HS-27A (cell line): ENCODE measurements at places on chromosomes 11 and 22.

GRCh38 chr11:48064306-48064705 is 83.9 kb downstream of the PTPRJ start:
- peak; percentile 75 for DNase-seq

GRCh38 chr11:78460471-78460870 is 42.9 kb upstream of the GAB2 start:
- peak; percentile 12 for DNase-seq

- no peak for DNase-seq
These were observed 3.7 kb upstream of the OR6X1 start for GRCh38 chr11:123757976-123758375.

GRCh38 chr11:2693271-2694261 is 6.2 kb downstream of the KCNQ1OT1 start:
- DNase-seq = no peak

GRCh38 chr22:36678477-36678876 is 25.1 kb downstream of the CACNG2 start:
- no peak for DNase-seq

DNA sequence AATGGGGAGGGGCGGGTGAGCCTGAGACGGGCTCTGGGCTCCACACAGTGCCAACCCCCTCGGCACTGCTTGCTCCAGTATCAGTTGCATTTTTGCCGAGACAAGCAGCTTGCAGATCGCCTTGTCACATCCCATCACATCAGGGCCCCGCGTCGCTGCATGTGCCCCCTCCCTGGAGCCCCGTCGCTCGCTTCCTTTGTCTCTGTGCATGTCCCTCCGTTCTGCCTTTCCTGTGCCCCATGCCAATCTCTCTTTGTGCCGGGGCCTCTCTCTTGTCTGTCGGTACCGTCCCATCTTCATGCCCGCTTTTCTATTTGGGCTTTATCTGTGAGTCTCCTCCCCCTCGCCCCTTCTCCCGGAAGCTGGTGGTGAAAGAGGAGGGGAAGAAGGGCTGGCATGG is 202.2 kb downstream of the CEP164 start:
- DNase-seq = no peak

- no peak for DNase-seq
These were observed 53.1 kb downstream of the ARRB1 start for GRCh38 chr11:75298191-75298975.

- peak; percentile 91 for DNase-seq
These were observed 89.0 kb upstream of the PARVA start for GRCh38 chr11:12288212-12288930.
